ENCODE measurements at places on chromosomes 6 and 20.
A peak's percentile ranks its signal among the peaks of the same experiment; 100 is the strongest.

DNA sequence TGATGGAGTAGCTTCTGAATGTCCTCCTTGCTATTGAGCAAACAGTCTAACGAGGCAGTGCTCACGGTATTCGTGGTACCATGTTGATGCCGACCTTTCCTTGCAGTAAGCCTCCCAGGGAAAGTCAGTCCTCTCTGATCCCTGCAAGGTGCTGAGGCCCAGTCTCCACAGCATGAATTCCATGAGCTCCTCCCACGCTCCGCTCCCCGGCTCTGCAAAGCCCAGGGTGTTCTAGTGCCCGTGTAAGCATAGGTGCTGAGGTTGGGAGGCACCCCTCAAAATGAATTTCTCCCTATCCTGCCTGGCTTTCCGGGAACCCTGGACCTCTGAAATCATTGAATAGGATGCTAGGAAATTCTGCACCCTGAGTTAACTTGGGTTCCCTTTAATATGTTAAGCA lies 251.0 kb downstream of the TAF4 start:
- no peak for DNase-seq

- no peak for DNase-seq
These were observed 315.2 kb upstream of the SULF2 start for GRCh38 chr20:48100483-48100882.

DNA sequence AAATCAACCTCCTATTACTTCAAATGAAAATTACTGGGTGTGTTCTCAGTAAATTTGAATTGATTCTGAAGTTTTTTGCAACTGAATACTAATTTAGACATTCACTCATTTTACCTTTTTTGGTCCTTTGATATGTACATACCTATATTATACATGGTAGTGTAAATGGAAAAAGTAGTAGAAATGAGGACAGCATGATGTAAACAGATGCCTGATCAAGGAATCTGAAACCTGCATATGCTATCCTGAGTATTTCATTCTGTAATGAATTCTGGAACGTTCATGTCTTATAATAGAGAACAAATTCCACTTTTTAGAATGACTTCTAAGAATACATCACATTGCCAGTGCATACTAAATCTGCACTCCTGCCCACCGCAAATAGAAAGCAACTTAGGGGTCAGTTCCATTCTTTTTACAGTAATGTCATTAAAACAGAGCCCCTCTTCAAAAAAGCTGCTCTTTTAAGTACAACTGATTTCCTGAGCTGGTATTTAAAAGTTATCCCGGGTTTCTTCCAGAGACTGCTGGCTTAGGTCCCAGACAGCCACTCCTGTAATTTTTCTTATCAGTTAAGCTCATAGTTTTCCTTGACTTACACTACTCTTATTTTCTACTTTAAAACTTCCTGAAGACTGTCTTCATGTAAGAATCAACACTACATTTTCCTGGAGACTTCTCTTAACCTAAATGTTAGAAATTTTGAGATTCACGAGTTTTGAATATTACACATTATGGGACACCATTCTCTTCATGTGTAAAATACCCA lies 48.4 kb downstream of the MAP3K7 start:
- no peak for DNase-seq

- peak; percentile 45 for DNase-seq
These were observed 34.9 kb downstream of the RNF24 start for GRCh38 chr20:3980260-3981131.

DNA sequence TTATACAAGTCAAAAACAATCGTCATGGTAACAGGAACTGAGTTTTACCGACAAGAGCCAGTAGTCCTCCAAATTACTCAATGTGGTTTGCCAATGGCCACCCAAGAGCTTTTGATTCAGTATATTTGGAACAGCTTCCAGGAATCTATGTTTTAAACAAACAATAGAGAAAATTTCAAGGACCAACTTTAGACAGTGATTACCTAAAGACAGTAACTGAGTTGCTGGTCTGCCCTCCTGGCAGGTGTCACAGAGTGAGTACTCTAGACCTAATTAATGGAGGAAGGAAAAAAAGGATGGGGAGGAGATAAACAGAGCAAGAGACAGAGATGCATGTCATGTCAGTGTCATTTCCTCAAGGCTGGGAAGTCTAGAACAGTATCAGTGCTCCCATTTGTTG lies 361.3 kb upstream of the BTBD3 start:
- DNase-seq: no peak

DNA sequence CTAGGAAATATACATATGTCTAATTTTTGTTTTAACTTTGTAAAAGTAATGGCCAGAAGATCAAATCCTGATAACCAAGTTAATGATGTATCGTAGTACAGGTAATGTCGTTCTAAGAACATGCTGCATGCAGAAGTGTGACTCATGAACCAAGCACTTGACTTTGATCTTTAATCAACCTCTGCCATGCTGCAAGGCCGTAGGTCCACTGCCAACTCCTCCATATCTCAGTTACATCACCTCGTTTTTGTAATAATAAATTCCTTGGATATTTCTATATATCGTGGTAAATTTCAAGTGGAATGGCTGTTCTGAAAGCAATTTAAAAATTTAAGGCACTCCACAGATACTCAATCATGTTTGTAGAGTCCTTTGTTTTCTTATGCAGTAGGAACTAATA lies 771.7 kb downstream of the EPHA7 start:
- DNase-seq: no peak

DNA sequence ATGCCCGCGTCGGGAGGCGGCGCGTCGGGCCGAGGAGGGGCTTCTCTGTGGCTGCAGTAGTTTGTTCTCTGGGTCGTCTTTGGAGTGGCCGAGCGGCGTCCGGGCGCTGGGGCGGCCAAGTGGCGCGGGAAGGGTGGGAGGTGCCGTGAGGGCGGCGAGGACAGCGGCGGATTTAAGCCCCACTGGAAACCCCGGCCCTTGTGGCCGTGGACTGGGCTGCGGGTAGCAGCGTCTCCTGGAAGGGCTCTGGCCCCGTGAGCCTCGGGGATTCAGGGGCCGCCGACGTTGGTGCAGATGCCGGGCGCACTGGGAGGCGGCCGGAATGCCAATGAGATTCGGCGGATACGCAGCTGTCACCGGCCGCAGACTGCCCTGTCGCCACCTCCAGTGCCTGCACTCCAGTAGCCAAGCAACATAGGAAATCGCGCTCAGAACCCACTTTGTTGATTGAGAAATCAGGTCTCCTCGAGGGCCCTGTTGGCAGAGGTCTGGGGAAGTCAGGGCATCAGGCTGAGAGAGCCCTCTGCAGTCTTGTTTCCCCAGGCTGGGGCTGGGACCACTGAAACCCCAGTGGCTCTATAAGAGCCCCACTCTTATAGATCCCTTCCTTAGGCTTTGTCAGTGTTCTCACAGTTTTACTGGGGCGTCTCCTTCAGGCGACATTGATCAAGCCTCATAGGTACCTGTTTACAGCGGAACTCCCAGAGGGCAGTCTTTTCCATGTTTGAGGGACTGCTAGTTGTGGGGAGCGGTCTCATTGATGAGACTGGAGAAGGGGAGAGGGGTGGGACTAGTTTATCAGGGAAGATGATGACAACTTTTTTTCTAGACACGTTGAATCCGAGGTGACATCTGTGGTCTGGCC lies 642 bp downstream of the GZF1 start:
- DNase-seq: no peak

DNA sequence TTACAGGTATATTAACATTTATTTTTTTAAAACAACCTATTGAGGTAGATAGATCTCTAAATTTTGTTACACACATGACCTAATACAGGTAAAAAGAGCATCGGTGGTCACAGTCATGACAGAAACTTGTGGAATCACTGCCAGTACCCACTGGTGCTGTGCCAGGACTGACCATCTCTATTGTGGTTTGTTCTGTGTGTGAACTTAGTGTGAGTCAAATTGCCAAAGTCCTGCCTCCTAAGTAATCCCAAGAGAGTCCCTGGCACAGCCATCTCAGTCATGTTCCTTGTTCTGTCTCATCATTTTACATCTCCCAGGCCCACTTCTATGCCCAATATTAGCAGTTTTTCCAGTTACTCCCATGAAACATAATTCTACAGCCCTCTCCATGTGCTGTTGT lies 21.4 kb downstream of the GSTA2 start:
- DNase-seq: no peak

DNA sequence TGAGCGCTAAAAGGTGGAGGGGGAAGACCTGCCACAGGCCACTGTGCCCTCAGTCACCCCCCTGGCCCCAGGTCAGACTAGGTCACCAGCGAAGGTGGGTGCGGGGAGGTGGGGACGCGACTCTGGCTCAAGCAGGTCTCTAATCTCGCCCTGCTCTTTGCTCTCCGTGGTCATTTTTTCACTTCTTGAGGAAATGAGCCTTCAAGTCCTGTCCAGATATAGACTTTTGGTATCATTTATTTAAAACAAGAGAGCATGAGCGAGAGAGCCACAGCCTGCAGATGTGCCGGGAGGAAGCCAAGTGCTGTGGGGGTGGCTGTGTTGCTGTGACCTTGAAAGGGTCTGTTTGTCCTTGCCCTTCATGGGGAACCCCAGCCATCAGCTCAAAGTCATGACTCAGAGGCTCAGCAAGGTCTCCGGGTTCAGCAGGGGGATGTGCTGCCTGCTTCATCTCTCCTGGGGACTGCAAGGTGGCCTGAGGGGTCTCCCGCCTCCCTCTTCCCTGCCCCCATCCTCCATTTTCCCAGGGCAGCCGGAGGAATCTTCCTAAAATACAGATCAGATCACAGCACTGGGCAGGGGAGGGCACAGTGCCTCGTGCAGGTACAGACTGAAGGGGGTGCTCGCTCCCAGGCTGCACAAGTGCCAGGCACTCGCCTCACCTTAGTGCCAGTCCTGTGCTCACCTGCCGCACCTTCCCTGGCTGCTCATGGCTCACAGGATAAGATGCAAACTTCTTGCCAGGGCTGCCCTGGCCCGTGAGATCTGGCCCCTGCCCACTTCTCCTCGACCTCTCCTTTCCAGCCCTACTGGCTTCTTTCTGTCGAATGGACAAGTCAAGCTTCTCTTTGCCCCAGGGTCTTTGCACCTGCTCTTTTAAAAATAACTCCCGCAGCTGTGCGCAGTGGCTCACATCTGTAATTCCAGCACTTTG lies 26.5 kb downstream of the SULF2 start:
- no peak for DNase-seq

GRCh38 chr6:53869964-53870363 lies 75.2 kb downstream of the LRRC1 start:
- no peak for DNase-seq

GRCh38 chr6:36788768-36789167 lies 50.5 kb downstream of the CPNE5 start:
- no peak for DNase-seq

DNA sequence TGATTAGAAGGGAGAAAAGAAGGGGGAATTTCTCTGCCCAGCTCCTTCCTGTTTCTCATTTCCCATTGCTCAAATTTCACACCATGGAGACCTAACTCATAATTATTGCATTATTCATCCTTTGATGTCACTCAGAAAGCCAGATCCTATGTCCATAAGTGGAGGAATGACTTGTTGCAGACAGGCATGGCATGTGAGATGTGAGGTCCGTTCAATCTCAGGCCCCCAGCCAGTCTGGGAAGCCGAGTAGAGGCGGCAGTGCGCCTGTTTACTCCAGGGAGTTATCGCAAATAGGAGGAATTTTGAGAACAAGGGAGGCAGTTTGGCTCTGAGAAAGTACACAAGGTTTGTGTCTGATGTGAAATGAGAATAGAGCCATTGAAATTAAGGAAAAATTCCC lies 26.9 kb upstream of the MOCS1 start:
- DNase-seq: no peak

DNA sequence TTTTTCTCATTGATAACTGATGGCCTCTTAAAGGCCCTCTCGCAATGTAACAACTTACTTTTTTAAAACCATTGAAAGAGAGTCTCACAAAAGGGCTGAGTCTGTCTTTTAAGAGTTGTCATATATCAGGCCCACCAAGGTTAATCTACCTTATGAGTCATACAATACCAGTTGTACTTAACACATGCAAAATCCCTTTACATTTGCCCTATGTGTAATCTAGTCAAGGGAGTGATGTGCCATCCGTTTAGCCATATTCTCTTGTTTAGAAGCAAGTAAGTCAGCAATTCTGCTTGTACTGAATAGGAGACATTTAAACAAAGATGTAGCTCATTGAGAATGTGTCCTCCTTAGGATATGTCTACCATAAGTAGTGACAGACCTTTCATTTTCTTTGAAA lies 143.7 kb downstream of the TENT5A start:
- no peak for DNase-seq

DNA sequence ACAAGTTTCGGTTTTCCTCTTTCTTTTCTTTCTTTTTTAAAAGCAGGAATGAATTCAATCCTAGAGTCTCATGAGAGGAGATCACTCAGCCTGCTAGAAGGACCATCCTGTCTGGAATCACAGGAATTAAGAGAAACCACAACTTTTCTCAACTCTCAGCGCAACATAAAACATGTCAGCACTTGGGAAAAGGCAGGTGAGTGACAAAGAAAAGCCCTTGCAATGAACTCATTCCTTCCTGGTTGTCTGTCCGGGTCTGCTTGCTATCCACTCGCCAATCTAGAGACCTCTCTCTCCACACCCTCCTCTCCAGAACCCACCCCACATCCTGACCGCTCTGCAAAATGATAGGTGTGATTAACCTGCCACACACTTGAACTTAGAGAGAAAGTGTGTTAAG lies 253.8 kb downstream of the LY86 start:
- no peak for DNase-seq

DNA sequence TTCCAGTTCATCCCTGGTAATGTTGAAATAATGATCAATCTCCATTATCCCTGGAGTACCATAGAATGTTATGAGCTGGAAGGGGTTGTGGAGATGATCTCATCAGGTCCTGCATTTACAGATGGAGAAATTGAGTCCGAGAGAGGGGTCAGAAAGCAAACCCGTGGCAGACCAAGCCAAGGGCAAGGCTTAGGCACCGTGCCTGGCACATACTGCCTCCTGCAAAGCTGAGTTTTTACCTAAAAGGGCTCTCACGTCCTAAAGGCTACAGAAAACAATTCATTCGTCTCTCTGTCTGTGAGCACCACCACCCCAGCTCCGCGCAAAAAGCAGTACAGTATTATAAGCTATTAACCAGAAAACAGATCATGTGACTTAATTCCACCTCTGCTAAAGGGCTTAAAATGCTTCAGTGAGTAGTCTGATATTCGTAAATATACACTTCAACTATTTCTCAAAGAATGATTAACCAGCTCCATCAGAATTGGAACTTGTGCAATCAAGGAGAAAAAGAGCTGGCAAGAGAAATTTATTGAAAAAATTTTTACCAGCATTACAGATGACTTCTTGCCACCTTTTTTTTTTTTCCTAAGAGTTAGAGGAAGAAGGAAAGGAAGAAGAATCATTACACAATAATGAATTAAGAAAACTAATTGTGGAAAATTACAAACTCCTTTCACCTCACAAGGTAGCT lies 3.4 kb upstream of the PARD6B start:
- no peak for DNase-seq

DNA sequence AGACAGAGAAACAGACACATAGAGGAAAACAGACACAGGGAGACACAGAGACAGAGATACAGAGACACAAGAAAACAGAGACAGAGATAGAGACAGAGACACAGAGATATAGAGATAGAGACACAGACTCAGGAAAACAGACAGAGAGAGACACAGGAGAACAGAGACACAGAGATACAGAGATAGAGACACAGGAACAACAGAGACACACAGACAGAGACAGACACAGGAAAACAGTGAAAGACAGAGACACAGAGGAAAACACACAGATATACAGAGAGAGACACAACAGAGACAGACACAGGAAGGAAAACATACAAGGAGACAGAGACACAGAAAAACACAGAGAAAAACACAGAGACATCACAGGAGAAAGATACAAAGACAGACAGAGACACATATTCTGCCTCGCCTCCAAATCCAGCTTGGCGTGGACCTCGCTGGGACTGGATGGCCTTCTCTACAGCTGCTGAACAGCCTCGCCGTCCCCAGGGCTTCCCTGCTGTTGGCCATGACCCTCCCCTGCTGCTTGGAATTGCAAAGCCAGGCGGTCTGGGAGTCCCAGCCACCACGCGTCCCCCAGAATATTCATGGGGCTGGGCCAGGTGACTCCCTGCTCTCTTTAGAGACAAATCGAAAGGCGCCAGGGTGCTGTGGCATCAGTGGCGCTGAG lies 36.8 kb downstream of the NTSR1 start:
- no peak for DNase-seq

Measured in GM04504 (cell line).